ENCODE measurements at places on chromosomes 3 and 15.

DNA sequence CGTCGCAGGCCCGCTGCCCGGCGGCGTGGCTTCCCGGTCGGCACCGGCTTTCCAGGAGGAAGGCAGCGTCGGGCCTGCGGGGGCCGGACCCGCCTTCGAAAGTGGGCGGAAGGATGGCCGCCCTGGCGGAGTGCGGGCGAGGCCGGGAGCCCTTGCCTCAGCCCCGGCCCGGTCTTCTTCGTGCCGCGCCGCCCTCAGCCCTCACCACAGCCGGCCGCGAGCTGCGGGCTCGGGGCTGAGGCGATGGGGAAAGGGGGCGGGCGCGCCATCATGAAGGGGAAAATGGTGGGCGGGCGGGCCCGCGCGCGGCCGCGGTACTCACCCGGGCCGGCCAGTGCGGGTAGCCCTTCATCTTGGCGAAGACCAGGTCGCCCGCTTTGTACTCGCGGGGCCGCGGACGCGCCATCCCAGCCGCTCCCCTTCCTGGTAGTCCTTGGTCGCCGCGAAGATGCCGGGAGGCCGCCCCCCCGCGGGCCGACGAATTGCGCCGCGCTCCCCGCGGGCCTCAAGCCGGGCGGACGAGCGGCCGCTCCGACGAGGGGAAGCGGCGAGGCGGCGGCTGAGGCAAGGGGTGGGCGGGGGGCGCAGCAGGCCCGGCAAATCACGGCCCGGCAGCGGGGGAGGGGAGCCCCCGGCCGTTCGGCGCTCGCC is 489 bp downstream of the HDGFL3 start:
- DNase-seq, result peak; percentile 72
- H3K36me3 ChIP-seq, result no peaks in the 10 kb centered on the region
- H3K27me3 ChIP-seq, result no peaks in the 10 kb centered on the region

DNA sequence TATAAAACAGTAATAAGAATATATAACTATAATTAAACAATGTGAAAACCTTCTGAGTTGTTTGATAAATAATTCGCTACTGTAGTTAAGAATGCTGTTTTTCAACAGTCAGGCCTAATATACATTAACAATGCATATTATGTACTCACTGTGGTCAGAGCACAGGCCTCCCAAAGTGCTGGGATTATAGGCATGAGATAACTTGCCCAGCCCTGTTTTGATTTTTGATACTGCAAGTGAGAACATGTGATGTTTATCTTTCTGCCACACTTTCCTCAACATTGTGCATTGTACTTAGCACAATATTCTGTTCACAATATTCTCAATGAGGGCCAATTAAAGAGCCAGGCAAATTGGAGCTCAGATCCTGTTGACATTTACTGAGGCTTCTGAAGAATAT is 274.5 kb upstream of the RARB start:
- H3K27ac ChIP-seq, result no peak overlapping the region
- H3K27me3 ChIP-seq, result no peaks in the 10 kb centered on the region
- H3K36me3 ChIP-seq, result no peaks in the 10 kb centered on the region
- no peak for DNase-seq
- H3K4me3 ChIP-seq, result no peak overlapping the region
- H3K4me1 ChIP-seq, result 0 out of 2 replicates have a peak, but pooled peaks cover 3% of the 10 kb centered on the region

GRCh38 chr3:197083486-197083885 is 53.9 kb upstream of the MELTF start:
- peak overlapping the region; percentile 42 for H3K4me3 ChIP-seq
- H3K27me3 ChIP-seq, result no peaks in the 10 kb centered on the region
- peaks cover 23% of the 10 kb centered on the region for H3K4me1 ChIP-seq
- 0 out of 2 replicates have a peak, but pooled peaks cover 3% of the 10 kb centered on the region for H3K36me3 ChIP-seq
- DNase-seq, result peak; percentile 92

GRCh38 chr15:41798607-41799487 is 24.6 kb downstream of the MAPKBP1 start:
- peaks cover 50% of the 10 kb centered on the region for H3K4me1 ChIP-seq
- no peaks in the 10 kb centered on the region for H3K27me3 ChIP-seq
- peak; percentile 36 for DNase-seq
- H3K27ac ChIP-seq, result peak overlapping the region; percentile 29
- H3K4me3 ChIP-seq, result no peak overlapping the region

- peaks cover 16% of the 10 kb centered on the region for H3K4me1 ChIP-seq
- no peak for DNase-seq
- peaks cover 37% of the 10 kb centered on the region for H3K36me3 ChIP-seq
- H3K4me3 ChIP-seq, result no peak overlapping the region
Measured at GRCh38 chr15:44716983-44717602, 5.8 kb downstream of the B2M start.

GRCh38 chr3:46386205-46386604 is 15.5 kb downstream of the CCR5 start:
- H3K27ac ChIP-seq, result no peak overlapping the region
- no peak overlapping the region for H3K4me3 ChIP-seq
- peaks cover 41% of the 10 kb centered on the region for H3K27me3 ChIP-seq
- peak; percentile 65 for DNase-seq
- 0 out of 2 replicates have a peak, but pooled peaks cover 4% of the 10 kb centered on the region for H3K4me1 ChIP-seq

Data from GM23248 (cell line).